ENCODE measurements at places on chromosomes 4 and X.

DNA sequence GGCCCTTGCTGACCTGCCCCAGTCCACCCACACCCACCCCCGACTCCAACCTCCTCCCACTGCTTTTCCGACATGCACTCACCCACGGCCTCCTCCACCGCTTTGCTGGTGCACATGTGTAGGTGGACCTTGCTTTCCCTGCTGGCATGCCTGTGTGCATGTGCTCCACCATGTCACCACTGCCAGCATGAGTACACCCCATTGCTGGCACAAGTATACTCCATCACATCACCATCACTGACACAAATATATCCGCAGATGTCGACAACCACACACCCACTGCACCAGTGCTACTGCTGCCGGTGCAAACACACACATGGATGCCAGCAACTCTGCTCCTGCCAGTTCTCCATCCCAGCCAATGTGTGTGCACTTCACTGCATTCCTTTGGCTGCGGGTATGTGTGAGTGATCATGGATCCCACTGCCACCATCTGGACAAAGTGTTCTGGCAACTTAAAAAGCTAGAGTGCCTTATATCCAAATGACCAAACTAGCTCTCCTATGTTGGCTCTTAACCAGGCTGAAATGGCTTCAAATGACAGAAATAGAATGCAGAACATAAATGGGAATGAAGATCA, 1072.3 kb downstream of the RAPGEF2 start:
- no peak for DNase-seq

GRCh38 chrX:33989936-33990335, 142.2 kb downstream of the FAM47A start:
- DNase-seq: no peak

GRCh38 chr4:82728301-82728700, 70.3 kb downstream of the SCD5 start:
- no peak for DNase-seq

GRCh38 chr4:5711479-5712184, 631 bp downstream of the EVC start:
- DNase-seq: no peak

DNA sequence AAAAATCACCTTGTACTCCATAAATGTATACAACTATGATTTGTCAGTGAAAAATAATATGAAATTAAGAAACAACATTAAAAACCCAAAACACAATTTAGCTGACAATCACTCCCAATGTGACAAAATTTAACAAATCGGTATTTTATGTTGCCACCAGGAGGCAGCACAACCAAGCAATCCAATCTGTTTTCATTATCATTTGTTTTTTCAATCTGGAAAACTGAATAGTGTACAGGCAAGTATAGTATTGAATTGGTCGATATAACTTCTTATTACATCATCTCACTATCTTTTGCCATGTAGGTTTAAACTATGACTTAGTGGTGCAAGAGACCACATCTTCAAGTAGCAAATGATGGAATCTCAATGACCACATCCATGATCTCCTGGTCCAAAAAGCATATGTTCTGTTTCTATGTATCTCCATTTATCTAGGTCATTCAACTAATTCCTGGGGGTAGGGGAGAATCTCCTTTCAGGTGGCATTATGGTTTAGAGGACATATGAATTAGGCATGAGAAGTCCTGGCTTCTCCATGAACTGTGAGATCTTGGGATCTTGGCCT, 112.9 kb upstream of the AGA start:
- no peak for DNase-seq

DNA sequence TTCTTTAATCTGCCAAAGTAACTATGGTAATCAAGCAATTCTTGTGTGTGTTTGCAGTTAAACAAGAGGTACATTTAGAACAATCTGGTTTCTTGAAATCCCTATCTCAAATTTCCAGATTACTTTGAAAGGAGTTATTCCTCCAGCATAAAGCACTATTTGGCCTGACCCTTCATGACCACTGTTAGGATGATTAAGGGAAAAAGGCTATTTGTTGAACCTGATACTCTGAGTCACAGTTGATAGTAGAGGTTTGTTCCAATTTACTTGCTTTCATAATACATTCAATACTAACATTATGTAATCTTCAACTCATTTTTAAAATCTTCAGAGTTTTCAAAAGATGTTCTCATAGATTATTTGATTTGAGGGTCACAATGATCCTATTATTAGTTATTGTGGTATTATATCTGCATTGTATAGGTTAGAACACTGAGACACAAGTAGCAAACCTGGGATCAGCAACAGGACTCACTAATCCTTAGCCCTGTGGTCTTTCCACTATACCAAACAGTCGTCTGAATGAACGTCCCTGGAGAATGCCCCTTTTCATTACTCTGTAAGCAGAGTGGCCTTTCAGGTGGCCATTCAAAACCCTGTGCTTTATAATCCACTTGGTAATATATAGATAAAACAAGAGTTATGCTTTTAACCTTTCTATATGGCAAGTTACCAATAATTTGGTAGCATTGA, 8.1 kb upstream of the NDST4 start:
- DNase-seq: no peak

GRCh38 chrX:11702965-11703631, 37.4 kb upstream of the ARHGAP6 start:
- no peak for DNase-seq

GRCh38 chrX:17741123-17741511, 3.8 kb downstream of the SCML1 start:
- DNase-seq: no peak

- DNase-seq: no peak
Measured at GRCh38 chr4:68349279-68349648, 626 bp downstream of the YTHDC1 start.

- no peak for DNase-seq
Measured at GRCh38 chr4:144376866-144377265, 236.3 kb upstream of the GYPA start.

DNA sequence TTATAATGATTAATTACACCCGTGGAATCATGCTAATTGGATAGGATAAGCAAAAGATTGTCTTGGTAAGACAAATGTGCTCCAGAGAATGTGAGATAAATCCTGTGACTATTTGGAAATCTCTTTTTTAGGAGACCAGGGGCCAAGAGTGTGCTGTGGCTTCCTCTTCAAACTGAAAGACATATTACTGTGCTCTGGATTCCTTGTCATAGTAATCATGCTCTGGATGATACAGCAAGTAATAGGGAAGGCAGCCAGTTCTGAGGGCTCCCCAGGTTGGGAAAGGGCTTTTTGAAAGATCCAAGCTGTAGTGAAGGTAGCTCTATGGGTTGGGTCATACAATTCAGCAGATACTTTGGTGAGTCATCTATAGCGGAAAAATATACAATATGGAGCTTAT, 600.5 kb downstream of the PCDH18 start:
- DNase-seq: no peak

DNA sequence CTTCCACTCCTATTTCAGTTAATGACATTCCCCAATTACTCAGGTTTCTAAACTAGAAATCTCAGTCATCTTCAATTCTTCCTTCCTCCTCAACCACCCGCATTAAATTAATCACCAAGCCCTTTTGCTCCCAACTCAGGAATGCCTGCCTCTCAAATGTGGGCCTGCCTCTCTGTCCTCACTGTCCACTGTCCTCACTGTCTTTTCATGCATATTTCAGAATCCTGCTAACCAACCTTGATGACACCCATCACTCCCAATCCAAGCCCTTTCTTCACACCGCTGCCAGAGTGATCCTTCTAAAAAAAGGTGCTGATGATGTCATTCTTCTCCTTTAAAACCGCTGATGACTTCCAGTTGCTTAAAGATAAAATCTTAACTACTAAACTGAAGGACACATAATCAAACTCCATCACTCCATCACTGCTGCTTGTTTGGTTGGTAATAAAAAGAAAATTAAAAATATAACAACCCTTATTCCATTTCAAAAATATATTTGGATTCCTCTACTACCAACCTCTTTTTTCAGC, 5.1 kb upstream of the APBB2 start:
- DNase-seq: no peak

GRCh38 chr4:65623506-65623905, 46.8 kb downstream of the EPHA5 start:
- DNase-seq: no peak

GRCh38 chr4:4529392-4529791, 12.5 kb downstream of the STX18 start:
- no peak for DNase-seq

GRCh38 chr4:68287704-68288392, 42.4 kb upstream of the TMPRSS11B start:
- no peak for DNase-seq

DNA sequence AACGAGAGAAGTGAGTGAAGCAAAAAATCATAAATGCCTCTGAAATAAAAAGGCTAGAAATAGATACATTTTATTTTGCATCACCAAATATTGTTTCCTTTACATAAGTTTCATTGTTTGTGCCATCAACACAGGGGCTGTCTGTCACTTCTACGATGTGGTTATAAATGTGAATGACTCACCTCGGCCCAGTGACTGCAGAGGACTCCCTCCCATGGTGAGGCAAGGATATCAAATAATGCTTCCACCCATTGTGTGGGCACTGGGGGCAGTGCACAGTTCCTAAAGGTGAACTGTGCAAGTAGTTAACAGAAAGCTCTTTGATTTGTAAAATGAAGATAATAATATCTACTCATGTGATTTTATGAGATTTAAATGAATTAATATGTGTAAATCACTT, 230.3 kb upstream of the NEIL3 start:
- no peak for DNase-seq

DNA sequence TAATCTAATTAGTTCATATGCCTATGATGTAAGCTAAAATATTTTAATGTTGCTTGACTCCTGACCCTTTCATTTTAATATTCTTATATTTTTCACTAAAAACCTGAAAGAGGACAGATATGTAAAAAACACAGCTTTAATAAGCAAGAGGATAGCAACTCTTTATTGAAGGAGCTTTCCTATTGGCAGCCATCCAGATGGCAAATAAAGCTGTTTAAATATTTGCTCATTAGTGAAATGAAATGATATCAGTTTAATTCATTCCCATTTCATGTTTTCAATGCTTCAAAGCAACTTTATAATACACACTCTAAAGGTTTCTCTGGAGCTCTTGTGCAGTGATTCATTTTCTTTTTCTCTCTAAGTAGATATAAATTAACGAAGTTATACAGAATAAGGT, 473.4 kb downstream of the PCDH7 start:
- no peak for DNase-seq

GRCh38 chr4:945274-946102, 13.2 kb downstream of the TMEM175 start:
- DNase-seq: no peak
